Dermis blood vessel endothelial cell (primary cell): ENCODE measurements at places on chromosomes 6 and 20. TPM values are rescaled to one million over a fixed set of nuclear protein-coding genes. Genes with fewer than 3 reads are reported as not detected.

The ESR1 gene
- not detected in 2 replicates for total RNA-seq

The SOX12 gene
- total RNA-seq, result 4.4 and 8.1 TPM in 2 replicates

The FRK gene
- total RNA-seq, result 0.05 and 0.17 TPM in 2 replicates

The PRELID3B gene
- total RNA-seq, result 75.9 and 93.8 TPM in 2 replicates

The PREX1 gene
- 63.1 and 63.9 TPM in 2 replicates for total RNA-seq

The CDSN gene
- total RNA-seq, result not detected in 2 replicates

The REM1 gene
- not detected in 2 replicates for total RNA-seq

The FAM83C gene
- not detected in 2 replicates for total RNA-seq

The CAGE1 gene
- under 0.01 TPM in 1 of 2 replicates, not detected in the other for total RNA-seq

The ABHD16A gene
- 60.7 and 66.9 TPM in 2 replicates for total RNA-seq

The SCP2D1 gene
- total RNA-seq, result not detected in 2 replicates

The ZNF831 gene
- under 0.01 and 0.09 TPM in 2 replicates for total RNA-seq

The AIF1 gene
- not detected in 2 replicates for total RNA-seq
